ENCODE measurements at places on chromosomes 2 and 18. TPM values are rescaled to one million over a fixed set of nuclear protein-coding genes. Genes with fewer than 3 reads are reported as not detected.

TMEFF2 gene
- not detected for total RNA-seq

UGGT1 gene
- 18.1 TPM for total RNA-seq

SRD5A2 gene
- not detected for total RNA-seq

DNA sequence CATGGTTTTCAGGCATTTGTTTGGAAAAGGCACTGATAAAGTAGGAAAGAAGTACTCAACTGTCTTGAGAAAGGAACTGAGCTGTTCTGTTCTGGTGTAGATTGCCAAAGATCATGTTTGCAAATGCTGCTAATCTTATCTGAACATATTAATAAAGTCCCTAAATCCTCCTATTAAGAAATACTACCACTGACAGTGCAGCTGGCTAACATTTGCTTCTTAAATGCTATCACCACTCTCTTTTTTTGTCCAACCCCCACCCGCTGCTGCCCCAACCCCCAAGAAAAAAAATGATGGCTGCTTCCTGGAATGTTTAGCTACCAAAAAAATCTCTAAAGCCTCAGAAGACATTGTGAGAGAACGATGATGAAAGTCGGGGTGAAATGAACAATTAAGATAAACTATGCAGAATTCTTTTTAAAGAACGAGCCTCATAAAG lies 130.7 kb downstream of the CCBE1 start:
- no peak for DNase-seq

DNA sequence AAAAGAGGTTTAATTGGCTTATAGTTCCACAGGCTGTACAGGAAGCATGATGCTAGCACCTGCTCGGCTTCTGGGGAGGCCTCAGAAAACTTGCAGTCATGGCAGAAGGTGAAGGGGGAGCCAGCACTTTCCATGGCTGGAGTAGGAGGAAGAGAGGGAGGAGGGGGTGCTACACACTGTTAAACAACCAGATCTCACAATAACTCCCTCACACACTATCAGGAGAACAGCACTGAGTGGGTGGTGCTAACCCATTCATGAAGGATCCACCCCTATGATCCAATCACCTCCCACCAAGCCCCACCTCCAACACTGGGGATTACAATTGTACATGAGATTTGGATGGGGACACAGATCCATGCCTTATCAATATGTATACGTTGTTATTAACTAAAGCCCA lies 85.1 kb downstream of the PPP1R1C start:
- no peak for DNase-seq

- DNase-seq, result no peak
These were observed 764.3 kb downstream of the METTL4 start for GRCh38 chr18:1806884-1807615.

- no peak for DNase-seq
These were observed 73.3 kb downstream of the TFCP2L1 start for GRCh38 chr2:121211689-121212151.

GRCh38 chr2:220855296-220855695 lies 716.8 kb downstream of the EPHA4 start:
- no peak for DNase-seq

GRCh38 chr2:2564300-2565078 lies 233.4 kb upstream of the MYT1L start:
- DNase-seq, result no peak

- no peak for DNase-seq
These were observed 8.0 kb downstream of the NGEF start for GRCh38 chr2:233005096-233005495.

DNA sequence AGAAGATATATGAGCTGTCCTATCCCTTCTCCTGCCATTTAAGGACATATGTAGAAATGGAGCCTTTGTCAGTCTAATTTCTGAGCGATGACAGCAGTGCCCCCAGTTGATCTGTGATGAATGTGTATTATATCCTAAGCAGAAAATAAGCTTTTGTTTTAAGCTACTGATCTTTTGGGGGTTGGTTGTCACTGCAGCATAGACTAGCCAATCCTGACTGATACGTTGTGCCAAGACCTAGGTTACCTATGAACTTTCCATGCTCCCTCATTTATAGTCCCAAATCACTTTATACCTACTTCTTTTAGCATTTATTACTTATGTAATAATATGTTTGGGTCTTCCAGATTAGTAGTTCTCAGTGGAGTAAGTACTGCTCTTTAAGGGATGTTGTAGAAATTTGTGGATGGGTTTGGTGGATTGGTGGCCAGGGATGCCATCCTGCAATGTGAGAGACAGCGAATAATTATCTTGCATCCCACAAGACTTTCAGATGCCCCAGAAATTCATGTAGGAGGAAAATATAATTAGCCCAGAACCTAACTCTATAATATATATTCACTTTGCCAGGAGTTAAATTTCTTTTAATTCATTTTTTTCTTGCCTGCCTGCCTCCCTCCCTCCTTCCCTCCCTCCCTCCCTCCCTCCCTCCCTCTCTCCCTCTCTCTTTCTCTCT lies 11.8 kb downstream of the SMAD4 start:
- DNase-seq, result no peak

All from G401 (cell line).